ENCODE measurements at places on chromosomes 1 and 21. TPM values are rescaled to one million over a fixed set of nuclear protein-coding genes. Genes with fewer than 3 reads are reported as not detected.
A peak's percentile ranks its signal among the peaks of the same experiment; 100 is the strongest.

DNA sequence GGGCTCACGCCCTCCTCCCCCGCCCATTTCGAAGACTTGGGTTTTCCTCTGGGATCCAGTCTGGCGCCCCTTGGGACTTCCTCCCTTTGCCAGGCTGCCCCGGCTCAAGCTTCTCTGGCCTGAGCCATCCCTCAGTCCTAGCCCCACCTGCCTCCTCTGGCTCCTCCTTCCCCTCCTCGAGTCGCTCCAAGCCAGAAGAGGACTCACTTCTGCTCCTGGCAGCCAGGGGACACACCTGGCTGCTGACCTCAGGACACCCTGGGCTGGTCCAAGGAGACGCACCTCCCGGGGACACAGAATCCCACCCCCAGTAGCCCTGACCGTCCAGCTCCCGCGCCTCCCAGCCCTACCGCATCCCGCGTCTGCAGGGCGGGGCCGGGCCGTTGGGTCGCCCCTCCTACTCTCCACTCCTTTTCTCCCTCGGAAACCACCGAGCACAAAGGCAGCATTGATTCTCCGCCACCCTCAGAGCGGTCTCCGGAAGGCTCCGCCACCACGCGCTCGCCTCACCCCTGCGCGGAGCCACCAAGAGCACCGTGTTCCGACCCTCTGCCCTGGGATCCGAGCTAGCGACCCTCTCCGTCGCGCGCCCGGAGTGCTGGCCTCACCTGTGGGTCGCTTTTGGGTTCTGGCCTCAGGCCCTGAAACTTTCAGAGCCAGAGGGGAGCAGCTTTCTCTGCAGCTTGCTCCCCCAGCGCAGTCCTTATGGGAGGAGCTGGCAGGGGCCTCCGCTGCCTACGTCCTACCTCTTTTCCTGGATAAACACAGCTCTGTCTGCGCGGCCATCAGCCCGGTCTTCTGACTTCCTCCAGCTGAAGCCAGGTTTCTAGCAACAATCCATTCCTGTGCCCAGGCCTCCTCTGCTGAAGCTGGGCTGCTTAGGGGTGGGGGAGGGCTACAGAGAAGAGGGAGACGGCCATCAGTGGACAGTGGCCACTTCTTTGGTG, at the start of gene C2CD4D:
Gene C2CD4D, minus strand, starts transcription at position 364 of the 947 bp plus-strand sequence. CDS start 831 bp downstream, outside the sequence.
- peak; percentile 49 for DNase-seq
- peak within 1 kb of the TSS; percentile 57 for H3K27ac ChIP-seq
- H3K4me1 ChIP-seq: peaks cover 42% of the 10 kb centered on the region
- H3K36me3 ChIP-seq: no peaks in the 10 kb centered on the region
- peak within 1 kb of the TSS; percentile 47 for H3K4me3 ChIP-seq

- H3K4me3 ChIP-seq: no peak overlapping the region
- no peak for DNase-seq
- H3K36me3 ChIP-seq: peaks cover 48% of the 10 kb centered on the region
Measured at GRCh38 chr21:43757601-43758000, 18.5 kb downstream of the CSTB start.

Gene INPP5B
- 34.0 TPM for total RNA-seq

Gene EPS15
- 92.7 TPM for total RNA-seq

GRCh38 chr21:14691914-14692313, 145.8 kb upstream of the SAMSN1 start:
- DNase-seq: no peak
- H3K4me1 ChIP-seq: peaks cover under 1% of the 10 kb centered on the region
- no peaks in the 10 kb centered on the region for H3K27me3 ChIP-seq
- no peak overlapping the region for H3K27ac ChIP-seq
- no peak overlapping the region for H3K4me3 ChIP-seq
- no peaks in the 10 kb centered on the region for H3K36me3 ChIP-seq

DNA sequence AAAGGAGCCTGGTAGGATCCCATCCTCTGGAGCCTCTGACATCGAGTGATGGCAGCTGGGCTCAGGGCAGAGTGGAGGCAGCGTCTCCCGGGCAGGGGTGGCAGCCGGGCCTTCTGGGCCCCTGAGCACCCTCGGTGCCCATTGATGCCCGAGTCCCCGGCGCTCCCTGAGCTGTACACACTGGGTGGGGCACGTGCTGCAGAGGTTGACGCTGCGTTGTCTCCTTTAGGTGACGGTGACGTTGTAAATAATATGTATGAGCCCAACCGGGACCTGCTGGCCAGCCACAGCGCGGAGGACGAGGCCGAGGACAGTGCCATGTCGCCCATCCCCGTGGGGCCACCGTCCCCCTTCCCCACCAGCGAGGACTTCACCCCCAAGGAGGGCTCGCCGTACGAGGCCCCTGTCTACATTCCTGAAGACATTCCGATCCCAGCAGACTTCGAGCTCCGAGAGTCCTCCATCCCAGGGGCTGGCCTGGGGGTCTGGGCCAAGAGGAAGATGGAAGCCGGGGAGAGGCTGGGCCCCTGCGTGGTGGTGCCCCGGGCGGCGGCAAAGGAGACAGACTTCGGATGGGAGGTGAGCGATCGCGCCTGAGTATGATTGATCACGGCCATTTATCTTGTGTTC, 117.0 kb downstream of the PRDM16 start:
- H3K4me3 ChIP-seq: no peak overlapping the region
- H3K4me1 ChIP-seq: no peaks in the 10 kb centered on the region
- DNase-seq: no peak
- no peak overlapping the region for H3K27ac ChIP-seq

DNA sequence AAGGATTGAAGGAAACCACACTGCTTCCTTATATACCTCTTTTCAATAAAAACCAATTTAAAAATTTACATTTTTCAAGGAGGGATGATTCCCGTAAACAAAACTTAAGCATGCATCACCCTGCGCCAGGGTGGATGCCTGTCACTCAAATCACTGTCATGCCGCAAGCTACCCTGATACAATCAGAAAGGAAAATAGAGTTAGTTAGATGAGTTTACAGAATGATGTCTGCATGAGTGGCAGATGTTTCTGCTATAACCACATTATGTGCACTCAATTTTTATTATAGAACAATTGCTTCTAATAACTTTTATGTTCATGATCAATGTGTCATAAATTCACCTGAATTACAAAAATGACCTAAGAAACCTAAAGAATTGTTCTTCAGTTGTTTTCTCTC, 123.4 kb upstream of the ADGRL4 start:
- no peaks in the 10 kb centered on the region for H3K4me1 ChIP-seq
- no peak for DNase-seq
- no peak overlapping the region for H3K4me3 ChIP-seq
- H3K27me3 ChIP-seq: no peaks in the 10 kb centered on the region
- H3K36me3 ChIP-seq: no peaks in the 10 kb centered on the region

Gene SELL
- 165 TPM for total RNA-seq

DNA sequence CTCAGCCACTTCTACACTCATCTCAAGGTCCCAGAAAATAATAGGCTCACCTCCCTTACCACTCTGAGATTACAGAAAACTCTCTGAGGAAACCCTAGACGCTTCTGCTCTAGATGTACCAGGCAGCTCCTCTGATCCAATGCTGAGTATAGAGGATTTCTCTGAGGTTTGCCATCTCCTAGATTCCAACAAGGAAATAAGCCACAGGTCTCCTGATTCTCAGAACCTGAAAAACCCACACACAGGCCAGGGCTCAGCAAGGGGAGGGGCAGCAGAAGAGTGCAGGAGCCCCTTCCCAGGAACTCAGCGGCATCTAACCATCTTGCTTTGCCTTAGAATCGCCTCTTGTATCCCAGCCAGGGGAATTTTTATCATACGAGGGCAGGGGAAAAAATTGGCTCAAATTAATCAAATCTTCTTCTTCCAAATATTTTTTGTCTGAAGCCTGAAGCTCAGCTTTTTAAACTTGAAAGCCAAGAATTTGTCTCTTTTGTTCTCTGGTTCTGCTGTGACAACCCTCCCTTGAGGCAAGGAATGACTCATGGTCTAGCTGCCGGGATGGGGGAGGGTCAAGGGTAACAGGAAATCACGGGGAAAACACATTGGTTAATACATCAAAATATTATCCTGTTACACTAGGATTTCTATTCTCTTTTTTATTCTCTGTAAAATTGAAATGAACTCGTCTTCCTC, 30.8 kb downstream of the GORAB start:
- no peaks in the 10 kb centered on the region for H3K36me3 ChIP-seq
- H3K4me3 ChIP-seq: no peak overlapping the region
- peaks cover 3% of the 10 kb centered on the region for H3K4me1 ChIP-seq

DNA sequence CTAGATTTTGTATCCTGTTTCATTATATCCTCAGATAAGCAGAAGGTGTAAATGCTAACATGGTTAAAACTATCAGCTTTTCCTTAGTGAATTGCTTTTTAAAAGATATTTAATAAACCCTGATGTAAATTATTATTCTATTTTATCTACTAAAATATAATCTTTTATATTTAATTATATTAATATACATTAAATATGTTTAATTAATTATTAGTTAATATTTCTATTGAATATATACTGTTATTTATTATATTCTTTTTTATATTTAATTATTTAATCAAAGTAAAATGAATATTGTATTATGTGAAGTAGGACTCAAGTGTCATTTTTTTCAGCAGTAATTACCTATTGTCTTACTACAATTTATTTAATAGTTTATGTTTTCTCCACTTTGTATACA, 179.7 kb upstream of the ADGRL4 start:
- H3K4me1 ChIP-seq: no peaks in the 10 kb centered on the region
- H3K27me3 ChIP-seq: no peaks in the 10 kb centered on the region
- H3K27ac ChIP-seq: no peak overlapping the region
- H3K4me3 ChIP-seq: no peak overlapping the region
- DNase-seq: no peak
- H3K36me3 ChIP-seq: no peaks in the 10 kb centered on the region

Gene PAPPA2
- 0.48 TPM for total RNA-seq

Gene HES4
- total RNA-seq: 15.4 TPM

Gene LCE1F
- total RNA-seq: not detected

Gene LAMB3
- 1.2 TPM for total RNA-seq

Gene THEMIS2
- 104 TPM for total RNA-seq

GRCh38 chr1:67383999-67384638, 46.1 kb downstream of the SERBP1 start:
- H3K36me3 ChIP-seq: peaks cover 46% of the 10 kb centered on the region
- H3K4me1 ChIP-seq: no peaks in the 10 kb centered on the region
- no peak overlapping the region for H3K27ac ChIP-seq
- H3K27me3 ChIP-seq: no peaks in the 10 kb centered on the region

Gene SLFNL1
- total RNA-seq: 0.09 TPM

Gene DPT
- total RNA-seq: not detected

Gene AMY1A
- total RNA-seq: not detected

Gene WNT9A
- not detected for total RNA-seq

DNA sequence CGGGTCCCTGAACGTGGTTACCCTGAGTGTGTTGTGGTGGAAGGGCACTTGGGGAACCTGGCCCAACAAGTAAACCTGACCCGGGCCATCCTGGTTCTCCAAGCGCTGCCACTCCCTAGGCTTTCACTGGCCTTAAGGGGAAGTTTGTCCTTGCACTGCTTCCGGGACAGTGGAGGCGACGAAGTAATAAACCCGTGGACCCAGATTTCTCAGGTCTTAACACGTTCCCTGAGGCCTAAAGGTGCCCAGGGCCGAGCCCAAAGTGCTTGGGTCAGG, 261 bp upstream of the CCDC24 start:
- H3K36me3 ChIP-seq: no peaks in the 10 kb centered on the region
- no peak for DNase-seq
- peaks cover 16% of the 10 kb centered on the region for H3K4me1 ChIP-seq
- H3K4me3 ChIP-seq: peak overlapping the region; percentile 74
- H3K27ac ChIP-seq: peak overlapping the region; percentile 41

DNA sequence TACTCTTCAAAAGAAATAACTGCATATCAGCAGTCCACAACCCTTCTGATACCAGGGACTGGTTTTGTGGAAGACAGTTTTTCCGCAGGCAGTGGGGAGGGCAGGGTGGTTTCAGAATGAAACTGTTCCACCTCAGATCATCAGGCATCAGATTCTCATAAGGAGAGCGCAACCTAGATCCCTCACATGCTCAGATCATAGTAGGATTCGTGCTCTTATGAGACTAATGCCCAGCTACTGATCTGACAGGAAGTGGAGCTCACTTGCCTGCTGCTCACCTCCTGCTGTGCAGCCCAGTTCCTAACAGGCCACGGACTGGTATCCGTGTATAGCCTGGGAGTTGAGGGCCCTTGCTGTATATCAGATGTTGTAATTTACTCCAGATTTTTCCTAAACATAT, 11.5 kb downstream of the RO60 start:
- peaks cover 6% of the 10 kb centered on the region for H3K36me3 ChIP-seq
- DNase-seq: peak; percentile 40
- H3K27ac ChIP-seq: peak overlapping the region; percentile 44
- H3K4me3 ChIP-seq: no peak overlapping the region

Gene CD2
- total RNA-seq: 93.4 TPM

Gene APOBEC4
- not detected for total RNA-seq

- H3K27me3 ChIP-seq: no peaks in the 10 kb centered on the region
- no peaks in the 10 kb centered on the region for H3K4me1 ChIP-seq
- no peak for DNase-seq
- H3K36me3 ChIP-seq: no peaks in the 10 kb centered on the region
Measured at GRCh38 chr1:8456308-8456912, 138.5 kb downstream of the SLC45A1 start.

DNA sequence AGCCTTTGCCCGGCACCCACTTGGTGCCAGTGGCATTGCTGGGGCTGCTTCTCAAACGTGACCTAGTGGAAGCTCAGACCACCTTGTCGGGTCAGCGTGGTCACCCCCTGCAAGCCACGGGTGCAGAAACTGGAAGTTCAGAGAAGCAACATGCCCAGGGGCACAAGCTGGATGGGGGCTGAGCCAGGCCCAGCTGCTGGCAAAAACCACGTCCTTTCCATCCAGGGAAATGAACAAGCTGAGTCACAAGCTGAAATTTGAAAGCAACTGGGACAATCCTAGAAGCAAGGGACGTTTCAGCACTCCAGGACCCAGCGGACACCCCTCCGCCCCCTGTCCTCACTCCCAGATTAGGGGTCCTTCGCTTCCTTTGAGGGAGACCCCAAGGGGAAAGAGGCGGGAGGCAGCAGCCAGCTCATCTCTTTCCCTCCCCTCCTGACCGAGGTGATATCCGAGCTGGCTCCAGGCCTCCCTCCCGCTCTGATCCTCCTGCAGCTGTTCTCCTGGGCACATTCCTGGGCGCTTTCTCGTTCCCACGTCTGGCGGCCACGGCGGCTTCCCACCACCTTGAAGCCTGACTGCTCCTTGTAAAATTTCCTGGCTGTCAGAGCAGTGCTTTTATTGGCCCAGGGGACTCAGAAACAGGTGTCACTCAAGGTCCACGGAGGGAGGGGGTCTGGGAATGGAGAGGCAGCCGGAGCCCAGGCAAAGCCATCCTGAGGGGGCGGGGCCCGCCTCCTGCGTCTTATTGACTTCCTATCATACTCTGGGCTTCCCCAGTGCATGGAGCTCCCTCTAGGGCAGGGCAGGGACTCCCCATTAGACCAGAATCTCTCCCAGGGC, 62.8 kb downstream of the PAX7 start:
- no peaks in the 10 kb centered on the region for H3K27me3 ChIP-seq
- no peaks in the 10 kb centered on the region for H3K4me1 ChIP-seq
- no peak overlapping the region for H3K27ac ChIP-seq
- no peak overlapping the region for H3K4me3 ChIP-seq
- no peak for DNase-seq
